ENCODE measurements at places on chromosomes 6 and 20.

DNA sequence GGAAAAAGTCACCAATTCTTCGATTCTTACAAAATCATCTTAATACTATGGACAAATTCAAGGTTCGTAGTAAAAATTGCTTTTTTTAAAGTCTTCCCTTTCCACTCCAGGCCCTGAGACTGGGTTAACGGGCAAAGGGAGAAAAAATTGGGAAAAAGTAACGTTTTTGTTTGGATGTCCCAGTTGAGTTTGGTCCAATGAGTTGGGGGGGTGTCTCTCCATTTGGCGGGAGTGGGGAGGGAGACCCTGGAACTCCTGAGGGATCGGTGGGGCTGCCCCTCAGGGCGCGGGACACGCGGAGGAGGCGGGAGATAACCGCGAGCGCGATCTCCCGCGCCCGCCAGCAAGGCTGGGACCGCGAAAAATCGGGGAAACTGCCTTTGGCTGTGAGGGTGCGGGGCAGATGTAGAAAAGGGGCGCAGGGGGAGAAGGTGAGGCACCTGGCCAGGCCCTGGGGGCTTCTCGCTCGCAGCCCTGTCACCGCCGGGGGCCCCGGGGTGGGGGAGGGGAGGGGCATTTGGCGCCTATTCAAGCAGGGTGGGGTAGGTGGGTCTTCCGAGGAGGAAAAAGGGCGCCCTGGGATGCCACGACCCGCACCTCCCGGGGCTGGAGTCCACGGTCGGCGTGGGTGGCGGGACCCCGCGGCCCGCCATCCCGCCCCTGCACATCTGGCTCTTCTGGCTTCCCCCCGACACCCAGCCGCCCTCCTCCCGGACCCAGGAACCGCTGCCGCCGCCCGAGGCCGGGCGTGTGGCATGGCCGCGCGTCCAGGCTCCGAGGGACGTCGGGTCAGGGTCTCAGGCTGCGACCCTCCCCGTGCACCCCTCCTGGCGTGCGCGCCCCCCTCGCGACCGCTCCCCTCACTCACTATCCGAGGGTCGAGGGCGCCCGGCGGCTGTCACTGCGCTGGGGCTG is 595 bp downstream of the FBXO5 start:
- peak; percentile 33 for DNase-seq

DNA sequence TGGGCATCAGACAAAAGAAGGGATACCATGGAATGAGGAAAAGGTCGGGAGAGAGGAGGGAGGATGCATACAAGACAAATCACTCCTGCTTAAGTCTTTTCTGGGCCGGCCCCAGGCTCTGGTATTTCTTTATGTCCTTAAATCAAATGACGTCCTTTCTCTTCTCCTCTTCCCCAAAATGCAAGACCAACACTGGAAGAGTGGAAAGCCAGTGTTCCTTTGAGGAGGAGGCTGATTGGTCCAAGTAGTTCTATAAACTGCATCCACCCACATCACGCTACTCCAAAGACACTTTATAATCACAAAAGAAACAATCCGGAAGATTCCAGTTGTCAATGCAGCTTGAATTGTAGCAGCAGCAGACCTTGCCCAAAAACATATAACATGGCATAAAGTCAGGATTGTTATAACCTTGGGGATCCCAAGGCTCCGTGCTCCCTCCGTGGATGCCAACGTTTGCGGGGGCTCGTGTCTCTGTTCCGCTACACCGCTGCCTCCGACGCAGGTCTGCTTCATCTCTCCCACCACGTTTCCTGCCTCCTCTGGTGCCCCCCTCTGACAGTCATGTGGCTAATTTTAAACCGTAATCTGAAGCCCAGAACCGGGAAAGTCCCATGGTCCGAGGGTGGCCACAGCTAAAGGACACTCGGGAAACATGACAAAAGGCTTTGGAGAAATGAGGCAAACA is 47.1 kb downstream of the MCUR1 start:
- DNase-seq: peak; percentile 59

- DNase-seq: no peak
These were observed 12.5 kb upstream of the BCKDHB start for GRCh38 chr6:80094017-80094416.

GRCh38 chr6:13467216-13467600 is 20.2 kb downstream of the GFOD1 start:
- DNase-seq: no peak

- no peak for DNase-seq
These were observed 45.3 kb downstream of the DLL1 start for GRCh38 chr6:170245475-170245992.

DNA sequence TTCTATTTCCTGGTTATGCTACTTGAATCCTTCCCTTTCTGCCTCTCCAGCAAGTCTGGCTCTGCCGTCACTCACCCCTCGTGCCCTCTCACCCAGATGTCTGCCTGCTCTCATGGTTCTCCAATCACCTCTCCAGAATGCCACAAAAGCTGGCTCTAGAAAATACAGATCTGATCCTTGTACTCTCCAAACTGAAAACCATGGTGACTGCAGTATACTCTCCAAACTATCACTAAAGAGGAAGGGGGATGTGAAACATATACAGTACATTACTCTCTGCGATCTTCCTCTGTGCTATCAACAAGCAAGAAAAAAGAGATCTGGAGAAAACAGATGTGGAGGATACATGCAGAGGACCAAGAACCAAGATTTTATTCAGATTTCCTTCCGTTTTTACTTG is 91.1 kb downstream of the ATXN1 start:
- no peak for DNase-seq

DNA sequence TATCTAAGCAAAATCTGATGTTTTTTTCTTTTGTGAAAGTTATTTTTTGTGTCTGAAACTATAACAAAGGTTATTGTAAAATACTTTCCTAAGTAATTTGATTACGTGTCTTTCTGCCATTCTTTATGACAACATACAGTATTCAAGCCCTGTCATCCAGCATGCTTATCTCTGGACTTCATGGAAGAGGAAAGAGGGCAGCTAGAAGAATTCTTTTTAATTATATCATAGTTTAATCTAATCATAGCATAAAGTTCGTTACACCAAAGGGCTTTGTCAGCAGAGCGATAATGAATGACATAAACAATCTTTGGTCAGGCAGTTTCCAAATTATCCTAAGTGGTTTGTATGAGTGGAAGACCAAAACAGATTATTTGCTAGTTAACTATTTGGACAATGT is 3.5 kb downstream of the ENPP3 start:
- no peak for DNase-seq

DNA sequence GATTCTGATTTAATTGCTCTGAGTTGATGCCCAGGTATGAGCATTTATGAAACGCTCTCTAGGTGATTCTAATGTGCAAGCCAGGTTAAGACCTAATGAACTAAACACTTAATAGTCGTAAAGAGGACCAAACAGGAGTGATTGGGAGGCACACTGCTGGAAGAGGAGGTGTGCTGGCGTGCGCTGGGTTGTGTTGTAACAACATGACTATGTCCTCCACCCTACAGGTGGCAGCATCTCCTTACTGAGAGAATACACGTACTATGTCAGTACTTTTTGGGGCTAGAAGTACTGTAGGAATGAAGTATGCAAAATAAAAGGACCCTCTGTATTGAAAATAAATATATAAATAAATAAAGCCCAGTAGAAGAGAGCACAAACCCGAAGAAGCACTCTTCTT is 11.9 kb downstream of the C6orf89 start:
- no peak for DNase-seq

DNA sequence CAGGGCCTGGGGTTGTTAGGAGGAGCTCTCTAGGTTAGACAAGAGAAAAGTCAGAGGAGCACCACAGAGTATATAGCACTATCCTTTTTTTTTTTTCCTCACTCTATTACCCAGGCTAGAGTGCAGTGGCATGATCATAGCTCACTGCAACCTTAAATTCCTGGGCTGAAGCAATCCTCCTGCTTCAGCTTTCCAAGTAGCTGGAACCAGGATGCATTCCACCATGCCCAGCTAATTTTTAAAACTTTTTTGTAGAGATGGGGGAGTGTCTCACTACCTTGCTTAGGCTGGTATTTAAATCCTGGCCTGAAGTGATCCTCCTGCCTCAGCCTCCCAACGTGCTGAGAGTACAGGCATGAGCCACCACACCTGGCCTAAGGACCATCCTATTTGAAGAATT is 19.3 kb upstream of the AKIRIN2 start:
- no peak for DNase-seq

DNA sequence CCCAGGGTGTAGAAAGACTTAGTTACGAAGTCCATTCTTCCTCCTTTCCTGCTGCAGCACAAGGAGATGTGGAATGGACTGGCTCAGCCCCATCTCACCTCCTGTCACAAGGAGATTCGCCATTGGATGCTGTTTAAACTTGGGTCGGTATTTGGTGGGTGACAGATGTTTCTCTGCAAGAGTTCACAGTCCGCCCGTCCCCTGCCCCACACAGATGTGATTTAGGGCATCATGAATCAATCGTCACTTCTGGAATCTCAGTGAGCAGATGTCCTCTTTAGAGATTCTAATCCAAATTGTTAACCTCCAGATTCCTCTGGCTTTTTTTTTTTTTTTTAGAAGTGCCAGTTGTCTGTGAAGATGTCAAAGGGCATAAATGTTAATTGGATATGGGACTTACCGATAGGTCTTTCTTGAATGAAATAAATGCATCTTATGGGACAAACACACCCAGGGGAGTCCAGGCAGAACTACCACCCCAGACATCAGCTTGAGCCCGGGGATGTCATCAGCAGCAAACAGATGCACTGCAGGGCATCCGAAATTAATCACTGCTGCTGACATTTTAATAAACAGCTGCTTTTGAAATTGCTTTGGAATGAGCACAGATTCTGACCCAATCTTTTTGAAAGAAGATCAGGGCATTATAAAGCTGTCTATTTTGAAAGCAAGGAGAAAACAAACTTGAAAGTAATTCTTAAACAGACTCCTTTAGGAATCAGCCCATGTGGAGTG is 117.6 kb upstream of the CDH4 start:
- DNase-seq: no peak

GRCh38 chr6:133756078-133756695 is 132.7 kb upstream of the TCF21 start:
- DNase-seq: no peak

- DNase-seq: no peak
These were observed 234.9 kb downstream of the BCKDHB start for GRCh38 chr6:80341330-80341729.

- DNase-seq: no peak
These were observed 65.5 kb upstream of the FYN start for GRCh38 chr6:111938710-111939109.

GRCh38 chr20:45395114-45395415 is 13.0 kb upstream of the DBNDD2 start:
- no peak for DNase-seq

DNA sequence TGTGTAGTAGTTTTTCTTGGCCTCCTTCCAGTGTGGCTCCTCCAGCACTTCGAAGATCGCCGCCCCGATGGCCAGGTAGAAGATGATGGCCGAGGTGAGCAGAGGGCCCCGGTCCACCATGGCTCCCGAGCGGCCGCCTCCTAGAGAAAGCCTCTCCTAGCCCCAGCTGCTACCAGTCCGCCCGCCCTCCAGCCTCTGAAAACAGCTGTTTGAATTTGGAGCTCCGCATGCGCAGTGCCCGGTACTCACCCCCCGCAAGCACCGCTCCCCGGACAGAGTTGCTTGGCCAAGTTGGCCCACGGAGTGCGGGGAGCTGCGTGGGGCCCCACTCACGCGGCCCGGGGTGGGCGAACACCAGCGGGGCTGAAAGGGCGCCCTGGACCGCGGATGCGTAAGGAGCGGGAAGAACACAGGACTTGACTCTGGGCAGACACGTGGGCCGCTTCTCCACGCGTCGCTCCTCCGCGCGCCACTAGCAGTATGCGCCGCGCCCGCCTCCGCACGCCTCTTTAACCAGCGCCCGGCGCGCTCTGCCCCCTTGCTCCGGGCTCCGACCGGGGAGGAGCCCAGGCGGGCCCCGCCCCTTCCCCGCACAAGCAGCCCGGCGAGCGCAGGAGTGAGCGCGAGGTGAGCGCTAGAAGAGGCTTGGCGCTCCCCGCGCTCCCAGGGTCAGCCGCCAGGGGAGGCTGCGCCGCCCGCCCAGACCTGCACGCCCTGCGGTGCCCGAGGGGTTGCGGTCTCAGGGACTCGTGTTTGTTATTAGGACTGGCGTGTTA is at the start of gene KCNK5:
KCNK5 (minus strand) TSS at position 484 of the 776 bp plus-strand sequence; CDS start at position 120, 364 bp downstream.
- peak; percentile 86 for DNase-seq
